NCI-H526 (cell line): ENCODE measurements at places on chromosomes 13 and 19.

DNA sequence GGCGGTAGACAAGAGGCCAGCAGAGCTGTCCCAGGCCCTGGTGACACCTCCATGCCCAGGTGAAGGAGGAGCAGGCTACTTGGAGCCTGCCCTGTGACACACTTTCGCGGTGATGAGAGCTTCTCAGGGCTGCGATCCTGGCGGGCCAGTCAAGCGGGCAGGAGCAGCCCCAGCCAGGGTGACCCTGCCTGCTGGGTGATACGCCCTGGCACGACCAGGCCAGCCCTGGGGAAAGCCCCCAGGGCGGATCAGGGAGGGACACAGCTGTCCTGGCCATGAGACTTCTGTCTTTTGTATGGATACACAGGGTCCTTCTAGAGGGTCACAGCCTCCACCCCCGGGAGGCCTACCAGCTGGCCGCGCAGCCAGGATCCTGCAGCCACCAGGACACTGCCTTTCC is 13.1 kb downstream of the DNM2 start:
- no peak for DNase-seq

DNA sequence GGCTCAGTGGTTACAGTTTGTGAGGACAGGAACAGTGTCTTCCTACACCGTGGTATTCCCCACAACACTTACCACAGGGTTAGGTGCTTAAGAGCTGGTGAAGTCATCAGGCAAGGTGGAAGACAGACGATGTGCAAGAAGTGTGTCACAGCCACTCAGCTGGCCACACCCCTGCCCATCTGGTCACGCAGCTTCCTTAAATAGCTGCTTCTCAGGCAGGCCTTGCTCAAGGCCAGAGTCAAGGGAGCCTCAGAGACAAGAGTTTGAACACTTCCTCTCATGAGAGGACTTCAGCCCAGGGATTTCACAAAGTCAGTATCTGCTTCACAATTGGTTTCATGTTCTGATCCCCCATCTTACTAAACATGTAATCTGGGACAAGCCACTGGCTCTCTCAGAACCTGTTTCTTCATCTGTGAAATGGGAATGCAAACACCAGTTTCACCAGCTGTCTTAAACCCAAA is 80.3 kb upstream of the FRY start:
- no peak for DNase-seq

DNA sequence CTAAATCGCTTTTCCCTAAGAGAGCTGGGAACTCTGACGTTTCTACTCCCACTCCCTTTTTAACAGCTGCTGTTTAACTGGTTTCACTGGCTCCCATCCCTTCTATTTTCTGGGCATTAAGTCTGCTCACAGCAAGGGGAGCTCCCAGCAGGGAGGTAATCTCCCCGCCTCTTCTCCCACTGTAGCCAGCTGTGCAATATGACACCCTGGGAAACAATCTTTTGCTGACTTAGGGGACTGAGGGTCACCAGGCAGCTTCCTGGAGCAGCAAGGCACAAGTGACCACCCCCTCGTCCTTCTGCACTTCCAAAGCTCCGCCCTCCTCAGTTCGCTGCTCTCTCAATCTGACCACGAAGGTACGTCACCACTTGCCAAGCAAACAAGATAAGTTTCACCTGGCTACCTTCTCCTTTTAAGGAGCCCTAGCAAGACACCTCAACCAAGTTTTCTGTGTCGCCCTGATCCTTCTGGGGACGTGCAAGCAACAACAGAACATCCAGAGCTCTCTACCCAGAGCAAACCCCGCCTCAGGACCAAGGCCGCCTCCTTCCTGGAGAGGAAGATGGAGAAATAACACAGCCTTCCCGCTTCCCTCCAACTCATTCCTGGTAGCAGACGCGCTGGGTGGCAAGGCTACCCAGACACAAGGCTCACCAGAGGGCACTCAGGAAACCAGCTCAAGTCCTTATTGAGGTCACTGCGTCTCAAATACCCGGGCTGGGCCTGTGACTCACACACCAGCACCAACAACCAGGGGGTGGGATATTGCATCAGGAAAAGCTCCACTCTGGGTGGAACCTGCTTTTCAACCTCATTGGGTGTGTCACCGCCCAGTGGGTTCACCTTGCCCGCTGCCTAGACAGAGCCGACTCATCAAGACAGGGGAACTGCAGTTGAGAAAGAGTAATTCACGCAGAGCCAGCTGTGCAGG is 92.4 kb downstream of the STK24 start:
- DNase-seq: peak; percentile 79

- no peak for DNase-seq
Observed at GRCh38 chr13:42633495-42633894, 59.5 kb downstream of the TNFSF11 start.

- no peak for DNase-seq
Observed at GRCh38 chr13:46329624-46330023, 57.4 kb downstream of the RUBCNL start.

DNA sequence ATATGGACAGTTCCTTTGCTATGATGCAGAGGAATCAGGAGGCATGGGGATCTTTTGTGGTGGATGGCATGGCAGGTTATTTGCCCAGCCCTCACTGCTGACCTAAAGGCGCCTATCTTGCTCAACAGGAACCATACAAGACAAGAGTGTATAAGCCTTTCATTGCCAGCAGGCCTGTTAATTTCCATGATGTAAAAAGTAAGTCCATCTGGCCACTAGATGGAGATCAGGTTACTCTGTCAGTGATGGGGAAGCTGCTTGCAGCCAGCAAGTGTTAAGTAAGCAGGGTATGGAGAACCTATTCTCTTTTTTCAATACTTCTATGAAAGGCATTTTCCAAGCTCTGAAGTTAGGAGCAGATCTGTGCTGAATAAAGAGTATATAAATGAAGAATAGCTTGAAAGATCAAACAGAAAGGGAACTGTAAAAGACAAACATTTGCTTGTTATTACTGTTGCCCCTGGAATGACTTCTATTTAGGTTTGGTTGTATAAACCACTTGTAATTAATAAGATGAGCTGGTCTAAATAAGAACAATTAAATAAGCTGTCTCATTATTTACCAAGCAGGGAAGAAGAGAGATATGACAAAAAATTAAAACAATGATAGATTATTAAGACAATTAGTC is 210.9 kb downstream of the RGCC start:
- peak; percentile 95 for DNase-seq

DNA sequence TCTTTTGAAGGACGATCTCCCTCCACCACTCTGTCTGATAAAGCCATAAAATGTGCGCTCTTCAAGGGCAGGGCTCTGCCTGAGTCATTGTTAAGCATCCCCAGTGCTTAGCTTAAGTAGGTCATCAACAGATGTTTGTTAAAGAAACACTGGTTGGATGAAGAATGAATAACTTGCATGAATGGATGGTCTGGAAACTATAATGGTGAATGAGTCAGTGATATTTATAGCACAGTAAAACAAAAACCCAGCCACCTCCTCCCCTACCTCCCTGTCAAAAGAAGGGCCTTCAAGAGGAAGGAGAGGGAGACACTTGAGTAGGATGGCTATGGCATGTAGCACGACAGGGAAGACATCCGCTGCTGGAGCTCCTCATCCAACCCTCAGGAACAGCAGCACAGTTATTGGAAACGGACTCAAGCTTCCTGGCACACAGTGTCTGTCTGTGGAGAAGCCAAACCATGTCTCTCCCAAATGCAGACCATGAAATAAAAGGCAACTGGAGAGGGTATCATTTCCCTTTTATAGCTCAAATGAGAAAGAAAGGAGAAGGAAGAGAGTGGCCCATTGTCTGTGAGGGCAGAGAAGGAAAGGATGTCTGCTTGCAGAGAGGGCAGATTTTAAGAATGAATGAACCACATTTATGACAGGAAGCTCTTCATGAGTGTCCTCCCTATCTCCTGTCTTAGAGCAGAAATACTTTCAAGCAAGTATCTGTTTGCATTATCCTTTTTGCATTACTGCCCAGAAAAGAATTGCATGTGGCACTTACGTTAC is 183.5 kb upstream of the UBL3 start:
- DNase-seq: no peak

DNA sequence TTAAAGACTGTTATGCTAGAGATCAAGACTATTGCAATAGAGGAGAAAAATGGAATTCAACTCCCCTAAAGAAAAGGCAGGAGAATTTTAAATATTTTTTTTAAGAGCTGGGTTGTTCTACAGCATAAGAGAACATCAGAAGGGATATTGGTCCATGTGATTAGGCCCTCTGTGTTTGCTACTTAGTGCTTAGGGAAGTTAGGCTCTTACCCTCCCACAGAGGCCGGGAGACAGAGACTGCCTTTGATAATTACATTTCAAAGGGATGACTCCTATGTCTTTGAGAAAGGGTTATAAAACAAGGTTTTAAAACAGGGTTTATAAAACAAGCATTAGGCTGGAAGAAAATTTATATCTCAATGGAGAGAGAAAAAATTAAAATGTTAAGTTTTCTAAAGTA is 1248.1 kb upstream of the PCDH20 start:
- no peak for DNase-seq

- DNase-seq: no peak
Observed at GRCh38 chr19:46393456-46394401, 19.6 kb downstream of the CCDC8 start.

- DNase-seq: no peak
Observed at GRCh38 chr19:607301-608154, 17.8 kb downstream of the HCN2 start.

DNA sequence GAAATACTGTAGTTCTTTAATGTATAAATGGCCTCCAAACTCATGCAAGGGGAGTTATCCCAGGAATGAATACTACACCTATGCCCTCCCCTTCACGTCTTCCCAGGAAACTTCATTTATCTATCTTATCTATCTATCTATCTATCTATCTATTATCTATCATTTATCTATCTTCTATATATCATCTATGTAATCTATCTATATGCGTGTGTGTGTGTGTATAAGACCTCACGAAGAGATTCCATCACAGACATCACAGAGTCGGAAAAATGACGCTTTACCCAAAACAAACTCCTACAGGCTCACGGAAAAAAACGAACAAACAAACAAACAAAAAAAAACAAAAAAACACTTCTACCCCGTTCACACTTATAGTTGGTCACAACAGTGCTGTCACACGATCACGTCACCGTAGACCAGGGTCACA is 486 bp downstream of the ZNF529 start:
- DNase-seq: no peak

DNA sequence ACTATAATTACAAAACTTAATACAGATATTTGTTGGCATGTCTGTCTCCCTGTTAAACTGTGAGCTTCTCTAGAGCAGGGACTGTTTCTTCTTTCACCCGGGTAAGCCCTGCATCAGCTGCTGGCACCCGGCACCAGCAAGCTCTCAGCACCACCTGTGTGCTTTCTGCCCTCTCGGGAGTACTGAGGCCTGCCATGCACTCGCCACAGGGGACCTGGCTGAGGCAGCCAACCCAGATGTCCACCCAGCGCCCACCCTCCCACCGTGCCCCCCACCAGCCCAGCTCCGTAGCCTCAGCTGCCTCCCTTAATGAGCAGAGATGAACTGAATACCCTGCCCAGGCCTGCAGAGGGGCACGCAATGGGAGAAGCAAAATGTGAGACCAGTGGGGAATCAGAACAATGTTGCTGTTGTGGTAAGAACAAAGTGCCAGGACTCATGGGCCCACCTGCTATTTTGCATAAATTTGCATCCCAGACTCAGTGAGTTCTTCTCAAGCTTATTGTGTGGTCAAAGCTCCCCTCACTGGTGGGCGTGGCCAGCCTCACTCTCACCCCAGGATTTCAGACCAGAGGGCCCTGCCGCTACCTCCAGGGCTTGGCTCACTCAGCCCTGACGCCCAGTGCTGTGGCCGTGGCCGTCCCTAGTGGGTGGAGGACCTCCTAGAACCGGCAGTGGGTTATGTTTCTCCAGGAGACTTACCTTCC is 14.6 kb upstream of the SERPINE3 start:
- DNase-seq: peak; percentile 99

DNA sequence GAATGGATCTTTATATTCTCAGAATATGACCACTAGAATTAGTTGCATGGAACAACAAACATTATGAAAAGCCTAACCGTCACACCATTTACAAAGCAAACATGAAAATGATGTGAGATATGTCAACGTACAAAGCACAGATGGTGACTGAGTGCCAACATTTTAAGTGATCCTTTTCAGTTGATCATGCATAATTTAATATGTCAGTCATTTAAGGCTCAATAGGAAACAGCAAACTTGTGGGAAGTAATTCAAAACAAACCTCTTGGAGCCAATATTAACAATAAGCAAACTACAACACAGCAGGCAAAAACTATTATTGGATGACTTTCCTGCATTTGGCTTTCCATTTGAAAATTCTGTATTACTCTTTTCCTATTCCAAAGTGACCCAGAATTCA is 277.6 kb downstream of the SLITRK6 start:
- peak; percentile 83 for DNase-seq

DNA sequence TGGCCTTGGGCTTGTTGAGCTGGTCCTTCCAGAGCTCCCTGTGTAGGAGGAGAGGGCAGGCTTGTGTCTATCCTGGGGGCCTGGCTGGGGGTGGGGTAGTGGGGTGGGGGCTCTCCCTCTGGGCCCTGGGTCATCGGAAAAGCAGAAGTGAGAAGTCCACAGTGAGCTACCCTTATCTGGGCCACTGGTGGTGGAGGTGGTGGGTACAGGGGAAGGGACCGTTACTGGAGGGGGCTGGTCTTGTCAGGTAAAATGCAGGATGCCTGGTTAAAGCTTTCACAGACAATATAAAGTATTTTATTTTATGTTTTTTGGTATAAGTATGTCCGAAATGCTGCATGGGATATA is 342 bp upstream of the SIGLEC10 start:
- DNase-seq: no peak

GRCh38 chr19:3620145-3620816 is 6.3 kb downstream of the CACTIN start:
- no peak for DNase-seq

- no peak for DNase-seq
Observed at GRCh38 chr13:94925263-94925662, 212.9 kb upstream of the SOX21 start.

DNA sequence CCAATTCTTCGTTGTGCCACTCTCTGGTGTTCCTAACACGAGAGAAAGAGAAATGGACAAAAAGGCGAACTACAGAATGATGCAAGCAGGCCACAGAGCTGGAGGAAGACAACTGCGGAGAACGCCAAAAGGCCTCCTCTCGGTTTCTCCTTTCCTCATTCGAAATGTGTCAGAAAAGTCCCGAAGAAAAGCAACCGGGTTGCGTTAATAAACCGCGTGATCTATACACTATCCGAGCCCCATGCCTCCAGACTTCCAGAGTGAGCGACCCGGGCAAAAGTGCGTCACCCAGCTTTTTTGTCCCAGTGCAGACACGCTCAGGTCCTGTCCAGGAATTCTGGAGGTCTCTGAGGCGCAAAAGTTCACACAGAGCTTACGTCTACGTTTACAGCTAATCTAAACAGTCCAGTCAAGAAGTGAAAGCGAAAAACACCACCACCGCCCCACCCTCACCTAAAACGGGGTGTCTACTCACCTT is 413 bp downstream of the N4BP2L2 start:
- DNase-seq: peak; percentile 64

DNA sequence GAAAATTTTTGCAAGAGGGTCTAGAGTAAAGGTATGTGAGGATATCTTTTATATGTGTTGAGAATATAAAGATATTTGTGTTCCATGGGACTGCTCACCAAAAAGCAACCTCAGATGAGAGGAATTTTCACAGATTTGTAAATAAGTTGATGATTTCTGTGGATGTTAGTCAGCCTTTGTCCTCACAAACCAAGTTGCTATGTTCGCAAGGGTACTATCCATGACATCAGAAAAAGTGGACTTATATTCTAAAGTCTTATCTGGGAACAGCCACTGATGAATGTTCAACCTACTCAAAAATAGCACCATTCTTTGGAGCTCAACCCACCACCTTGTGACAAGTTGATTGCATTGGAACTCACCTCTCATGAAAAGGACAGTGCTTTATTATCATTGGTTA is 138.6 kb downstream of the PCDH20 start:
- no peak for DNase-seq

- DNase-seq: no peak
Observed at GRCh38 chr19:54141356-54141755, 3.8 kb downstream of the CNOT3 start.
